H54 (cell line): ENCODE measurements at places on chromosomes 2 and 18.

DNA sequence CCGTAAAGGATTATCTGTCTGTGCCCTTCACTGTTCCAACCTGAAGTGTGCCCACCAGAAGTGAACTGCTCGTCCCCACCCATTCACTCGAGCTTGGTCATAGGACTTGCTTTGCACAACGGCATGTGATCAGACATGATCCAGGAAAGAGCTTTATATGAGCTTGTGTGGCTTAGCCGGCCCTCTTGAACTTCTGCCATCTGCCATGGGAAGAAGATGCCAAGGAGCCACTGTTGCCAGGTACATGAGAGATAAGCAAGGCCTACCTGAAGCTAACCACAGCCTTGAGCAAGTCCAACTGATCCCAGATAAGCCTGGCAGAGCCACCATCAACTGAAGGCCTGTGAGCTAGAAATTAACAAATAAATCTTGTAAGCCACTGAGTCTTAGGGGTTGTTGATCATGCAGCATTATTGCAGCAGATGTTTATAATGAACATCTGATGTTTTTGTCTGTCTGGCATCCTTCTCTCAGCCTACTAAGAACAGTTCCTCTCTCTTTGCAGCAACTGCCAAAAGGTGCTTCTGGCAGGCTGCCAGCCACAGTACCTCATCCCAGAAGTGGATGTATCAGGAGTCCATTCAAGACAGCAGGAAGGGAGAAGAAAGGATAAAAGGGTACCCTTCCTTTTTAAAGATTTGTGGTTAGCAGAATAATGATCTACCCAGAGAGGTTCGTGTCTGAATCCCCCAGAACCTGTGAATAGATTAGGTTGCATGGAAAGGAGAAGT, 16.8 kb downstream of the DBI start:
- DNase-seq = no peak

GRCh38 chr2:236512267-236512666, 57.4 kb upstream of the ACKR3 start:
- DNase-seq = no peak

DNA sequence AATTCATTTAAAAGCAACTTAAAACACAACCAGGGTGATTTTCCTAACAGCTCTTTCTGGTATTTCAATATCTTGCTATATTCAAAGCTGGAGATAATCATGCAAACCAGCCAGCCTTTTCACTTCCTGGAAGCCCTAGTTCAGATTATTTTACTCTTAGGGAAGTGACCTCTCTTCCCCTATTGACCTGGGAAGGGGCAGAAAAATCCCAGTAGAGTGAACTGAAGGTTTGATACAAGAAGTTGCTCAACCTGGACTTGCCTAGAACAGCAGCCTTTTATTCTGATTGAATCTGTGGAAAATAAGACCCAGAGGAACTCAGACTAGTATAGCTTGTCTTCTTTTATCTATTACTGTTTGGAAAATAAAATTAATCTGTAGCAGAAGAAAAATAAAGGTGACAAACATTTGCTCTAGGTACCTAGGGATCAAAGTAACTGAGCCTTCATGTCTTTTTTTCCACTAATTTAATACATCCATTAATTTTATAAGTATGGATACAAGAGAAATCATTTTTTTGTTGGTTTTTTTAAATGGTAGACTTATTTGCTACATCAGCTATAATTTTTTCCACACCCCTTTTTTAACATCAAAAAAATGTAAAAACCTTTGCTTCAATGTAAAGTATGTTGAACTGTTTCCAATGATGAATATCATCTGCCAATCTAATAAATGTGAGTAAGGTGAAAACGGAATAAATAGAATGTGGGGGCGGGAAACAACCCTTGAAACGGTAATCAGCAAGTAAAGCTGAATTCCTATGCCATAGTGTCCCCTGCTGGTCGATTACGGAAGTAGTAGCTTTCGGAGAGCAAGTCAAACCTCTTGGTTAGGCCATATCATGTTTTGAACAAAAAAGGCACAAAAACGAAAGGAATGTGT, 629.9 kb downstream of the NRXN1 start:
- peak; percentile 2 for DNase-seq

- DNase-seq = no peak
Measured at GRCh38 chr2:61419129-61419528, 51.8 kb downstream of the USP34 start.
